Endodermal cell (in vitro differentiated cells): ENCODE measurements at places on chromosomes 3 and 15. TPM values are rescaled to one million over a fixed set of nuclear protein-coding genes. Genes with fewer than 3 reads are reported as not detected.

GRCh38 chr15:92899601-92899947 lies 550 bp upstream of the CHD2 start:
- peaks cover 73% of the 10 kb centered on the region for H3K36me3 ChIP-seq
- H3K27me3 ChIP-seq: no peaks in the 10 kb centered on the region
- DNase-seq: peak; percentile 35
- H3K4me3 ChIP-seq: peak overlapping the region; percentile 95

DNA sequence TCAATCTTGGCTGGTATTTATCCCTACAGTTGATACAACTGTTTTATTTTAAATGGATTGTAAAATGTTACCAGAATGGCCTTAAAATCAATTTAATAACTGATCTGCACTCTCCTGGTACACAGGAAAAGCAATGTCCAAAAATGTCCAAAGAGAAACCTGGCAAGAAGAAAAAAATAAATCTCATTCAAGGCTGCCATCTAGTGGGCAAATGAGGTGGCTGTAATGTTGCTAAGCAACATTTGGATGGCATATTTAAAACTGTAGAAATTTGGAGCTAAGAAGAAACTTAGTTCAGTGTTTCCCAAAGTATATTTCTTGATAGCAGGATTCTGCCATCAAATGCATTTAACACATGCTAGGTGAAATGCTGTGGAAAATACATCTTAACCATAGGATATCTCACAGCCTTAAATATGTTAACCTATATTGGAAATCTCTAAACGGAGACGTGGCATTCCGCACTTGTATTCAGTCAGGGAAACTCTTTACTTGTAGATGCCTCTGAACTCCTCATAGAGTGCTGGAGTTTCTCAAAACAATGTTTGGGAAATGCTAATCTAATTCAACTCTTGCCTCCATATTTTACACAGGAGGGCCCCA lies 216.8 kb downstream of the ERC2 start:
- no peak overlapping the region for H3K4me3 ChIP-seq
- no peaks in the 10 kb centered on the region for H3K36me3 ChIP-seq
- DNase-seq: peak; percentile 68
- H3K27me3 ChIP-seq: no peaks in the 10 kb centered on the region
- no peak overlapping the region for H3K27ac ChIP-seq

- DNase-seq: no peak
- peaks cover 2% of the 10 kb centered on the region for H3K4me1 ChIP-seq
These were observed 2.1 kb downstream of the FYCO1 start for GRCh38 chr3:45993421-45994027.

- H3K36me3 ChIP-seq: no peaks in the 10 kb centered on the region
- no peak overlapping the region for H3K4me3 ChIP-seq
- no peaks in the 10 kb centered on the region for H3K4me1 ChIP-seq
- H3K27me3 ChIP-seq: no peaks in the 10 kb centered on the region
These were observed 5.8 kb upstream of the TM4SF4 start for GRCh38 chr3:149468504-149469212.

The FANCD2OS gene
- not detected in 2 replicates for total RNA-seq

GRCh38 chr3:185332026-185332735 lies 30.8 kb upstream of the MAP3K13 start:
- no peak for DNase-seq
- H3K36me3 ChIP-seq: no peaks in the 10 kb centered on the region
- H3K27ac ChIP-seq: no peak overlapping the region
- no peak overlapping the region for H3K4me3 ChIP-seq
- H3K27me3 ChIP-seq: no peaks in the 10 kb centered on the region
- H3K4me1 ChIP-seq: no peaks in the 10 kb centered on the region

GRCh38 chr3:5016211-5017161 lies 37.2 kb downstream of the BHLHE40 start:
- H3K36me3 ChIP-seq: no peaks in the 10 kb centered on the region
- no peak overlapping the region for H3K4me3 ChIP-seq
- DNase-seq: peak; percentile 82
- peaks cover 19% of the 10 kb centered on the region for H3K4me1 ChIP-seq
- no peak overlapping the region for H3K27ac ChIP-seq
- peaks cover 7% of the 10 kb centered on the region for H3K27me3 ChIP-seq

GRCh38 chr3:36201546-36201945 lies 178.8 kb upstream of the STAC start:
- H3K27ac ChIP-seq: no peak overlapping the region
- peaks cover 7% of the 10 kb centered on the region for H3K27me3 ChIP-seq
- H3K36me3 ChIP-seq: no peaks in the 10 kb centered on the region
- no peaks in the 10 kb centered on the region for H3K4me1 ChIP-seq
- no peak overlapping the region for H3K4me3 ChIP-seq

GRCh38 chr3:13656584-13657301 lies 107.8 kb downstream of the FBLN2 start:
- no peak overlapping the region for H3K27ac ChIP-seq
- peaks cover under 1% of the 10 kb centered on the region for H3K4me1 ChIP-seq
- H3K4me3 ChIP-seq: no peak overlapping the region
- peaks cover 48% of the 10 kb centered on the region for H3K27me3 ChIP-seq
- H3K36me3 ChIP-seq: no peaks in the 10 kb centered on the region
- no peak for DNase-seq

DNA sequence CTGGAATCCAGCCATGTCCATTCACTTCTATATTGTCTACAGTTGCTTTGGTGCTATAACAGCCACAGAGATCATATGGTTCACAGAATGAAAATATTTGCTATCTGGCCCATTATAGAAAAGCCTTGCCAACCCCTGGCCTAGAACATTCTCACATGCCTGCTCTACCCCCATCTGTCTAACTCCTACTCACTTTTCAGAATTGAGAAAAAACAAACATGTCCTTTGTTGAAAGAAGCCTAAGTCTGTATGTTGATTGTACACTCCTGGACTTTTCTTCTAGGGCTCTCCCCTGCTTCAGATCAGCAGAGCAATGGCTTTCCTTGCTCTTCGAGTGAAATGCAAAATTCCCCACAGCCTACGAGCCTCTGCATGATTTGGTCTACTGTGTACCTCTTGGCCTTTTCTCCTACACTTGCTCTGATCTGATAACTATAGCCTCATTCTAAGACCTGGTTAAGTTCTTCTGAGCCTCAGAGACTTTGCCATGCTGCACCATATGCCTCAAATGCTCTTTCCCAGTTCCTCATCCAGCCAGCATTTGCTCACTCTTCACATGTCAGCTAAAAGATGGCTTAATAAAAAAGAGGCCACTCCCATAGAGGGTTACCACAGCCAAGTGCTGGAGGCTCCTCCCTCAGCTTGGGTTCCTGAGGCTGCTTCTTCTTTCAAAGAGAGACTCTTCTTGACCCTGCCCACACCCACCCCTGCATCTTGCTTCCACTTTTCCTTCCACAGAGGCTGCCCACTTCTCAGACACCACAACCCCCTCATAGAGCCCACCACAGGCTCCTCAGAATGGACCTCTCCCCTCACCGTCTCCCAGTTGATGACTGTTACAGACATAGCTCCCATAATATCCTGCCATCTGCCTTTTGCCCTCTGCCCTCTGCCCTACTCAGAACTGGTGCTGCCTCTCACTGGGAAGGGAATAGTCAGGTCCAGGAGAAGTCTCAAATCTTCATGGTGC lies 22.9 kb upstream of the DCLK3 start:
- no peaks in the 10 kb centered on the region for H3K27me3 ChIP-seq
- H3K4me3 ChIP-seq: no peak overlapping the region
- DNase-seq: no peak

DNA sequence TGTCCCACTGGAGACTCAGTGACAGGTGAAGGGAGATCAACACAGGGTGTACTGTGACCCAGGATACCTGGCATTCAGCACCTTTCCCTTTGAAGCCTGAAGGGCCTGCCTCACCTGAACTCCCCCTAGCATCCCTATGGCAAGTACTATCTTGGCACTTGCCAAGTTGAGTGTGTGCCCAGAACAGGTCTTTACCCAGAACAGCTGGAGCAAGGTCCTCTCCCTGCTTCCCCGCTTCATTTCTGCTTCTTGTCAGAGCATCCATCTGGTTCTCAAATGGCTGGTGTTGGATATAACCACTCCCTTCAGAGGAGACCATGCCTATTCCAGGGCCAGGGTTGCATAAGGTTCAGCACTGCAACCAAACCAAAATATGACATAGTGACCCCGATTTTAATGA lies 73.0 kb downstream of the FAM43A start:
- no peak overlapping the region for H3K4me3 ChIP-seq
- H3K36me3 ChIP-seq: no peaks in the 10 kb centered on the region
- no peak overlapping the region for H3K27ac ChIP-seq
- no peaks in the 10 kb centered on the region for H3K4me1 ChIP-seq
- DNase-seq: no peak

- peaks cover 19% of the 10 kb centered on the region for H3K4me1 ChIP-seq
- H3K27me3 ChIP-seq: no peaks in the 10 kb centered on the region
- H3K4me3 ChIP-seq: no peak overlapping the region
- no peak for DNase-seq
These were observed 5.5 kb upstream of the FAM174B start for GRCh38 chr15:92661069-92661468.

DNA sequence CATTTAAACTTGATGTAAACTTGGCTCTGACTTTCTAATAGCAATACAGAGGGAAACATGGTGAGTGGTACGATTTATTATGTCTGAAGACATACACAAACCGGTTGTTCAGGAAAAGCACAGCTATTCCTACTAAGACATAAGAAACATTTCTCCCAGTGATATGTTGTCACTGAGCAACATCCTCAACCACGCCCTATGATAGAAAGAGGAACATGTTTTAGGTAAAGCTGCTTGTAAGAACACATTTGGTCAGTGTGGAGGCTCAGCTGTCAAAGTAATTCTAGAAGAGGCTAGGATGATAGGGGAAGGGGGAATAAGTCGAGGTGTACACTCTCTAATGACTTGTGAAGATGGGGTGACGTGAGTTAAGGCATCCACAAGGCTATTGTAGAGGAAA lies 42.7 kb upstream of the B3GNT5 start:
- peak overlapping the region; percentile 26 for H3K4me3 ChIP-seq
- H3K36me3 ChIP-seq: peaks cover 86% of the 10 kb centered on the region
- H3K4me1 ChIP-seq: peaks cover 14% of the 10 kb centered on the region
- no peaks in the 10 kb centered on the region for H3K27me3 ChIP-seq
- no peak overlapping the region for H3K27ac ChIP-seq

DNA sequence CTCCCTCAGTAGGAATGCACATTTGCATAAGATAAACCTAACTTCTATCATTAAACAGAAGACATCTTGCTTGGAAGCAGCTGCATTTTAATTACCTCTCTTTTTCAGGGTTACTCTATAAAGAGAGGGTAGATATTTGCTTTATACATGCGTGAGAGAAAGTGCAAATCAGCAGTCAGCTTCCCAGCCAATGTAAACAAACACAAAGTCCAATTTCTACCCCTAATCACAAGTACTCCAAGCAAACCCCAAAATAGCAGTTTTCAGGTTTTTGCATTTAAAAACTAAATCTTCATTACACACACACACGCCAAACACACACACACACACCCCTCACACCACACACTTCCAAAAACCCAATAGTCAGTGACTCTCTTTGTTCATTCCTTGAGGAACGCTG lies 303.9 kb upstream of the ALCAM start:
- H3K4me1 ChIP-seq: no peaks in the 10 kb centered on the region
- H3K27ac ChIP-seq: no peak overlapping the region
- no peaks in the 10 kb centered on the region for H3K36me3 ChIP-seq
- DNase-seq: no peak

GRCh38 chr3:277873-278272 lies 81.3 kb downstream of the CHL1 start:
- H3K36me3 ChIP-seq: no peaks in the 10 kb centered on the region
- no peak overlapping the region for H3K4me3 ChIP-seq
- no peak for DNase-seq
- H3K4me1 ChIP-seq: no peaks in the 10 kb centered on the region
- no peak overlapping the region for H3K27ac ChIP-seq

DNA sequence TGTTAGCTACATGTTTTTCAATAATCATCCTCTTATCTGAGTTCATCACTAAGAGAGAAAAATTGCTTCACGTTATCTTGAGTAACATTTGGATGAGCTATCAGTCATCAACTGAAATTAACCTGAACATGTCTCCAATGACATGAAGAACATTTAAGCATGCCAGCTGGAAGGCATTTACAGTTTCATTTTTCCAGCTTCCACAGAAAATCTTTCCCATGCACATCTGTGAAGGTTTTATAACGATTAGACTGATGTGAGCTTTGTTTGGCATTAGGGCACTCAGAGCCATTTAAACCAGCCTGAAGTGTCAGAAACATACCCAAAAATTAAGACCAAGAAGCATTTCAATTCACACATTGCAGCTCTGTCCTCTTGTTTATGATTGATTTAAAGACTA lies 235.8 kb upstream of the ARHGEF26 start:
- no peak overlapping the region for H3K27ac ChIP-seq
- no peaks in the 10 kb centered on the region for H3K4me1 ChIP-seq
- H3K36me3 ChIP-seq: no peaks in the 10 kb centered on the region
- no peaks in the 10 kb centered on the region for H3K27me3 ChIP-seq
- H3K4me3 ChIP-seq: no peak overlapping the region

The TMEM266 gene
- total RNA-seq: 1.8 TPM in 2 replicates

The CCDC13 gene
- 0.64 and 0.68 TPM in 2 replicates for total RNA-seq

GRCh38 chr3:170259907-170260306 lies 37.7 kb downstream of the PRKCI start:
- no peaks in the 10 kb centered on the region for H3K4me1 ChIP-seq
- DNase-seq: no peak
- no peak overlapping the region for H3K27ac ChIP-seq
- H3K4me3 ChIP-seq: no peak overlapping the region

DNA sequence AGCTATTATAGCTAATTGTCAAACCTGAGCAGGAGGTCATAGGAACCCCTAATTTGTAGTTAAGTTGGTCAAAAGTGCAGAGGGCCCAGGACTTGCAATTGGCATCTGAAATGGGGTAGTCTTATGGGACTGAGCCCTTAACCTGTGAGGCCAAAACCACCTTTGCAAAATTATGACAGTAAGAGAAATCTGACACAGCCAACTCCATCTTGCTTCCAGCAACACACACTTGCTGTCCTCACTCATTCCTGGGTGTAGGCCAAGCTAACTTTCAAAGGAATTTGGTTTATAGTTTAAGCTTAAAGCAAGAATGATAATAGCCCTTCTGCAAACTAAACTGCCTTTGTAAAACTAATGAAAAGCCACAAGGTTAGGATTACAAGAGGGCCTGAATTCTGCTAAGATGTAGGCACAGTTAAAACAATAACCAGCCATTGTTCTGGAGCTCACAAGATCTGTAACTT lies 57.6 kb upstream of the FRMD4B start:
- H3K4me1 ChIP-seq: no peaks in the 10 kb centered on the region
- H3K4me3 ChIP-seq: no peak overlapping the region
- no peak overlapping the region for H3K27ac ChIP-seq
- no peak for DNase-seq
- H3K36me3 ChIP-seq: no peaks in the 10 kb centered on the region
- H3K27me3 ChIP-seq: no peaks in the 10 kb centered on the region

DNA sequence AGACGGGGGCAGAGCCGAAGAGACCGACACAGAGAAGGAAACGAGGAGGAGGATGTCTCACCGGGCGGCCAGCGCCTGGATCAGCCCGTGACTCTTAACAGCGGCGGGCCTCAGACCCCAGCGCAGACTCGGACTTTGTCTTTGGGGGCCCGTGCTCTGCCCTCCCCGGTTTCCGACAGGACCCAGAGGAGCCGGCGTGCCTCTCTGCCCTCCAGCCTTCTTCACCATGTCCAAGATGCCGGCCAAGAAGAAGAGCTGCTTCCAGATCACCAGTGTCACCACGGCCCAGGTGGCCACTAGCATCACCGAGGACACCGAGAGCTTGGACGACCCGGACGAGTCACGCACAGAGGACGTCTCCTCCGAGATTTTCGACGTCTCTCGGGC lies 1.0 kb downstream of the TSC22D2 start:
- no peak for DNase-seq
- no peaks in the 10 kb centered on the region for H3K4me1 ChIP-seq
- H3K36me3 ChIP-seq: peaks cover 9% of the 10 kb centered on the region
- peak overlapping the region; percentile 97 for H3K27ac ChIP-seq
- no peaks in the 10 kb centered on the region for H3K27me3 ChIP-seq
- H3K4me3 ChIP-seq: peak overlapping the region; percentile 99

- no peak overlapping the region for H3K4me3 ChIP-seq
- H3K36me3 ChIP-seq: peaks cover 9% of the 10 kb centered on the region
- H3K4me1 ChIP-seq: peaks cover 6% of the 10 kb centered on the region
- H3K27ac ChIP-seq: no peak overlapping the region
These were observed 85.1 kb downstream of the EFL1 start for GRCh38 chr15:82177291-82178010.

The FAM107A gene
- total RNA-seq: not detected in 3 replicates
